ENCODE measurements at places on chromosomes 13 and 19. TPM values are rescaled to one million over a fixed set of nuclear protein-coding genes. Genes with fewer than 3 reads are reported as not detected.

The C1QTNF9B gene
- 0.63 TPM for polyA plus RNA-seq

The CBARP gene
- polyA plus RNA-seq = 1.1 TPM

The ZNF534 gene
- polyA plus RNA-seq = 0.04 TPM

The FCER2 gene
- not detected for polyA plus RNA-seq

The FREM2 gene
- not detected for polyA plus RNA-seq

The CGB5 gene
- not detected for polyA plus RNA-seq

The ATXN8OS gene
- polyA plus RNA-seq = not detected

The ZNF557 gene
- polyA plus RNA-seq = 6.2 TPM

The CLEC17A gene
- polyA plus RNA-seq = not detected

The TMEM255B gene
- polyA plus RNA-seq = 4.3 TPM

The IZUMO2 gene
- not detected for polyA plus RNA-seq

The FLT1 gene
- polyA plus RNA-seq = 2.4 TPM

The CLIP3 gene
- polyA plus RNA-seq = 29.4 TPM

The VSTM2B gene
- not detected for polyA plus RNA-seq

The PTH2 gene
- polyA plus RNA-seq = not detected
